ENCODE measurements at places on chromosomes 4 and X.
A peak's percentile ranks its signal among the peaks of the same experiment; 100 is the strongest.

- DNase-seq, result no peak
Observed at GRCh38 chr4:126344472-126344871, 1029.7 kb downstream of the FAT4 start.

GRCh38 chr4:4216648-4217047, 10.1 kb downstream of the OTOP1 start:
- no peak for DNase-seq

DNA sequence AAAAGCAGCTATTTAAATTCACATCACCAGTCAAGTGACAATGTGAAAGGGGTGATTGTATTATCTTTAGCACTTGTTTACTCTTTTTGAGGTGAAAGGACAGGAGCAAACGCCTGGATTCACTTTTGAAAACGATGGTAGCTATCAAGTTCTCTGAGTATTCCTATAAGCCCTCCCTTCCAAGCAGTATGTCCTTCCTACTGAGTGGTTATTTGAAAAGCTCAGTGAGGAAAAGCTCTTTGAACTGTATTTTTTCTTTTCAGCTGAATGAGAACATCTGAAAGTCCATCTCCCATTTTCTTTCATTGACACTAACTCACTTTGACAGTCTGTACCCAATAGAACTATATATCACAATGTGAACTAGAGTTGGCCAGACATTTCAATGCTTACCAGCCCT, 9.1 kb upstream of the CTSO start:
- no peak for DNase-seq

DNA sequence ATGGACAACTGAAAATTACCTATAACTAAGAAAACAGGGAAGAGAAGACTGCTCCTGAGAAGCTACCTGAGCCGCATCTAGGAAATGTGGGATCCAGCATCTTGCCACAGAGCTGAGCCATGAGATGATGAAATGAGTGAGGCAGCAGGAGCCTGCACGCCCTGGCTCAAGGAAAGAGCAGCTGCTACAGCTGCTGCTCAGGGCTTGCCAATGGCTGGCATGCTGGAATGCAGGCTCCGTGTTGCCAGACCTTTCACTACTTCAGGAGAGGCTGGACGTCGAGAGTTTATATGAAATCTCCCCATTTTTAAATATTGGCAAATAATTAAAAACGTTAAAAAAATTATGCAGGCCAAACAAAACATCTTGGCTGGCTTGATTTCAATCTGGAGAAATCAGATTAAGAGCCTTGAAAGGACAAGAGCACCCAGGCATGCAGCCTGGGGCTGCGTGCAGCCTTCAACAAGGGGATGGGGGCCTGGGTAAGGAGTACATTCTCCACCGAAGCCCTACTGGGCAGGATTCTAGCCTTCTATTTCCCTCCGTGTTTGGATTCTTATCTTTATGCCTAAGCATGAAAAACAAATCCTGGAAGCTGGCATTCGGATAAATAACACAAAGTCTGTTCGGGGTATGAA, 227.6 kb downstream of the NR3C2 start:
- DNase-seq, result no peak

DNA sequence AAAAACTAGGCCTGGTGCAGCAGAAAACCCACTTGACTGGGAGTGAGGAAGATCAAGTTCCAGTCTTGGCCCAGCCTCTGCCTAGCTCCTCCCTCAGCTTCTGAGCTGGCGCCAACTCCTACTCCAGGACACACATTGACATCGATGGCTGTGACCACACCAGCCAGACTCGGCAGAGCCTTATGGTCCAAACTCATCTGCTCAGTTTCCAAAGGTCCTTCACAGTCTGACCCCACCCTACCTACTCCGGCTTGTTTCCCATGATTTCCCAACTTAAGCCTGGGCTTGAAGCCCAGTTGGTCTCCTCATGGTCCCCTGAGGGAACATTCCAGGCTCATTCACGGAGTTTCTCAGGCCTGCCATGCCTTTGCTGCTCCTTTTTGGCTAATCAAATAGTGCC, 10.1 kb downstream of the ELF4 start:
- no peak for DNase-seq

DNA sequence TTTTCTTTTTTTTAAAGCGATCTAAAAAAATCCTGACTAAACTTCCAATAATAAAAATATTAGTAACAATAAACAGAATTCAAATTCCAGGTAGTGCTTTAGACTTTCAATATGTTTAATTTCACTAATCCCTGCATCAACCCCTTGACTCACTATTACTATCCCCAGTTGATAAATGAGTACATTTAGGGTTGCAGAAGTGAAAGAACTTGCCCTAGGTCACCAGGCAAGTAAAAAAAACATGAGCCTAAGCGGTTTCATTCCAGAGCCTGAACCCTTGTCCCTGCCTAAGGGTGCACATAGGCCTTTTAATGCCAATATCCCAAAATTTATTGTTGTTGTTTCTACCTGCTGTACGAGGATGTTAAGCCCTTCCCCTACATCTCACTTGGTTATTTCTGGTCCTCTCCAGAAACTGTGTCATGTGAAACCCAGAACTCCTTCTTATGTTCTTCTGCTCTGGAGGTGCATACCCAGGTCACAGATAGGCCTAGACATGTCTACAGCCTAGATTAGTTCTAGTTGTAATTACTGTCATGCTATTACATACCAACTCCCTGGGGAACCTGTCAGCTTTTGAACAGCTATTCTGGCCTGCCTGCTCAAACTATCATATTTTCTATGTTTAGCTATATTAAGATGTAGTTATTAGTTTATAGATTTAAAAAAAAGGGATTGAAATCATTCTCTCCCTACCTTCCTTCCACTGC, 244.5 kb upstream of the PITX2 start:
- DNase-seq, result no peak

- no peak for DNase-seq
Observed at GRCh38 chrX:23436875-23437274, 102.2 kb downstream of the PTCHD1 start.

GRCh38 chrX:2325076-2325784, 175.5 kb downstream of the DHRSX start:
- DNase-seq, result peak; percentile 52

DNA sequence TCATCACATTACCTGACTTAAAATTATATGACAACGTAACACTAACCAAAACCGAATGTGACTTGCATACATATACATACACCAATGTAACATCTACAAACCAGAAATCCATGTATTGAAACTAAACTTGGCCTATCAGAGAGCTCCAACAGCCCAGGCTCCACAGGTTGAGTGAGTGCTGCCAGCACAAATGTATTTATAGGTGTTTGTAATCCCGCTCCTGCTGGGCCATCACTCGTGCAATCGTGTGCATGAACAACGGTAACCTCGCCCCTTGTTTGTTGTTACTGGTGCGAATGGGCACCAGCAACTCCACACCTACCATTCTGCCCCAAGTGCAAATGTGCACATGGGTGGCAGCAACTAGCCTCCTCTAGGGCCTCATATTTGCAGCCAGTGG, 285.7 kb upstream of the ZCCHC13 start:
- no peak for DNase-seq

DNA sequence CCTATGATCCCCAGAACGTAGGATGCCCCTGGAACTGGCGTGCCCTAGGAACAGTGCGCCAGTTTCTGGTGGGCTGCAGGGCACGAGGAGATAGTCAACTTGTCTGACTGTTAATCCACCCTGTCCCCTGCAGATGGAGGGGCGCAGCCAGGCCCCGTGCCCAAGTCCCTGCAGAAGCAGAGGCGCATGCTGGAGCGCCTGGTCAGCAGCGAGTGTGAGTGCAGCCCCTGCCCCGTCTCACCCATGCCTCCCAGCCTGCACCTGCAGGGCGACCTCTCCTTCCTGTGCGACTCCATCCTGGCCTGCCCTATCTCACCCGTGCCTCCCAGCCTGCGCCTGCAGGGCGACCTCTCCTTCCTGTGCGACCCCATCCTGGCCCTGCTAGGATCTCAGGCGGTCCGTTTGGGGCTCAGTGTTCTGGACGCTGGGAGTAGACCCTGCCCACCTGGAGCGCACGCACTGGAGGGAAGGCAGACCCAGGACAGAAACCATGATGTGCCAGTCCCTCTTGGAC, 22.2 kb downstream of the WFS1 start:
- DNase-seq, result no peak

GRCh38 chrX:7216981-7217587, 69.1 kb upstream of the PUDP start:
- DNase-seq, result no peak

DNA sequence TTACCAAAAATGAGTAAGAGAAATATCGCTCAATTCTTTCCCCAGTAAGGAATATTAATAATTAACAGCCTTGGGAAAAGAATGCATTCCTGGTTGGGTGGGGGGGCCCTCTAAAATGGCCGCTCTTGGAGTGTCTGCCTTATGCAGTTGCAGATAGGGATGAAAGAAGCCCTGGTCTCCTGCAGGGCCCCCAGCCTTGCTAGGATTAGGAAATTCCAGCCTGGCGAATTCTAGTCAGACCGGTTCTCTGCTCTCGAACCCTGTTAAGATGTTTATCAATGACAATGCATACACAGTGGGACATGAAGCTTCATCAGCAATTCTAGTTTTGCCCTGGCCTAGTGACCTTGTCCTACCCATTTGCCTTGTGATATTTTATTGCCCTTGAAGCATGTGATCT, 1047.7 kb upstream of the GRID2 start:
- no peak for DNase-seq

Measured in forelimb muscle (tissue), 1 donor.